ENCODE measurements at places on chromosomes 12 and 14.

DNA sequence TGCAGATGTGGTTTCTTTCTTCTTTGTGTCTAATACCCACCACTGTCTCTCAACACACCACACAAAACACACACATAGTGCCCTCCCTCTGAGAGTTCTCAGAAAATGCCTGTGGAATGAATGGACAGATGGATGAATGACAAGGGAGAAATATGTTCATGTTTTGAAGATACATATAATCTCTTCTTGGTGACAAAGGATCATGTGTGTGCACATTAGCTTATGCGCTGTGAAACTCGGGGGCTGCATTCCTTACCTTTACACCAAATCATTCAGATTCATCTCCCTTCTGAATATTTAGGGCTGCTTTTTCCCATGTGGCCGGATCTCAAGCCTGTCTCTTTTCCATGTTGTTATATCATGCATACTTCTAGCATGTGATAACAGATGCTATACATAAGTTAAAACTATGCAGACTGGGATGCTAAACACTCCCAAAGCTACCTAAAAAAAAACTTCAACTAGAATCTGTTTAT is 111.4 kb downstream of the EPS8 start:
- DNase-seq = no peak

- no peak for DNase-seq
Observed at GRCh38 chr14:101408077-101408831, 153.0 kb upstream of the DIO3 start.

DNA sequence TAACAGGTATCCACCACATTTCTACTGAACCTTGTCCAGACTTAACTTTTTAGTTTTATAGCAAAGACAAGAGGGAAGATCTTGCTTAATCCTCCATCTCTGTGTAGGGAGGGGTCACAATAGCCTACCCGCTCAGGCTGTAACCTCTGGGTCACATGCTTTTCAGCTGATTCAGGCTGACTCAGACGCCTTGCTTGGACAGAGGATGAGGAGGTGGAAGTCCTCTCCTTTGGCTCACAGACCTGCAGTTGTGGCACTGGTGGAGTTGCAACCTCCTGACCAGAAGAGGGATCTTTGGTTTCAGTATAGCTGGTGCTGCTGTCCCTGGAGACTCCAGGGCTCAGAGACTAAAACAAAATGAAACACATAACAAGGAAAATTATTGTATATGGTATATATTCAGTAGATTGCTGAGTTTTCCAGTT is 16.2 kb downstream of the ACIN1 start:
- DNase-seq = no peak

DNA sequence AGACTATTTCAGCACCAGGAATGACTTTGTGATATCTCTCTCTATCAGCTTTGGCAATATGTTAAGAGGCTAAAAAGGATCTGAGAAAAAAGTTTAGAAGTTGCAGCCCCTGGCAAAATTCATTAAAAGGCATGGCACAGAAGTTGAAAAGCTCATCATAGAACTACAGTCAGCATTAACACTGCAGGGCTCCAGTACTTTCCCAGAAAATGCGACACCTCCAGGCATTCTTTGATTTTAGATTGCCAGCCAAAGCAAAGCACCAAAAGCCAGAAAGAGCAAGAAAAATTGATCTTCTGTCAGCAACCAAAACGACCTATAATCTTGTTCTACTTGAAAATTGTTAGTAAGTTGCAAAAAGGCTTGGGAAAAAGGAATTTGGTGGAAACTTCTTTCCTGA is 713.5 kb downstream of the FSCB start:
- no peak for DNase-seq

DNA sequence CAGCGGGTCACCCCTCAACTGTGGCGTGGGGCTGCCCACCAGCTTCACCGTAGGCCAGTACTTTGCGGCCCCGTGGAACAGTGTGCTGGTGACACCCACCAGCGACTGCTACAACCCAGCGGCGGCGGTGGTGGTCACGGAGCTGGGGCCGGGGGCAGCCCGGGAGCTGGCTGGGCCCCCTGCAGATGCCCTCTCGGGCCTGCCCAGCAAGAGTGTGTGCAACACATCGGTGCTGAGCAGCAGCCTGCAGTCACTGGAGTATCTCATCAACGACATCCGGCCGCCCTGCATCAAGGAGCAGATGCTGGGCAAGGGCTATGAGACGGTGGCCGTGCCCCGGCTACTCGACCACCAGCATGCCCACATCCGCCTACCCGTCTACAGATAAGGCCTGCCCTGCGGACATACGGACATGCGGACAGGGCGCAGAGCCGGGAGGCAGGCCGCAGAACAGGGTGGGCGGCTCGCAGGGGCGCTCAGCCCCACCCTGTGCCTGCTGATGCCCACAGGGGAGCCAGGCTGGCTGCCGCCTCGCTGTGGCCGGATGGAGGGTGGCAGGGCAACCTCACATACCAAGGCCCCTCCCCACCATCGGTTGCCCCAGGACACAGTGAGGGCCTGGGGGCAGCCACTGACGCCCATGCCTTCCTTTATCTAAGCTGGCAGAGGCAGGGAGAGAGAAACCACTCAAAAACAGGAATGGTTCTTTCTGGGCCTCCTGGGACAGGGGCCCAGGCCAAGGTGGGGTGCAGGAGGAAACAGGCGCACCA is 55.5 kb downstream of the FAM222A start:
- no peak for DNase-seq

GRCh38 chr12:34393086-34393820 is 371.0 kb downstream of the ALG10 start:
- DNase-seq = no peak

DNA sequence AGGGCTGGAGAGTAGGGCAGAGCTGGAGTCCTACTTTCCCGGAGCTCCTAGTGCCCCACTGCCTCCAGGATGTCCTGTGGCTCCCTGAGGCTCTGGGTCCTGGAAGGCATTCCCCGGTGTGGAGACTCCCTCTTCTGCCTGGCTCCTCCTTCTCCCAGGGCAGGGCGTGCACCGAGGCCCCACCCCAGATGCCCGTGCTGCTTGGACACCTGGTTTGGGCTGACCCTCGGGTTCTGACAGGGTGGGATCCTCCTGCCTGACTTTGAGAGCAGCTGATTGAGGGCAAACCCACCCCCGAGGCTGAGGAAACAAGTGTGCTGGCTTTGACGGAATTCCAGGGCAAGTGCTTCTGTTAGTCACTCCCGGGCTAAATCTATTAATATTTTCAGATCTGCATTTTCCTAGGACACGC is 15.4 kb downstream of the TEAD4 start:
- no peak for DNase-seq

DNA sequence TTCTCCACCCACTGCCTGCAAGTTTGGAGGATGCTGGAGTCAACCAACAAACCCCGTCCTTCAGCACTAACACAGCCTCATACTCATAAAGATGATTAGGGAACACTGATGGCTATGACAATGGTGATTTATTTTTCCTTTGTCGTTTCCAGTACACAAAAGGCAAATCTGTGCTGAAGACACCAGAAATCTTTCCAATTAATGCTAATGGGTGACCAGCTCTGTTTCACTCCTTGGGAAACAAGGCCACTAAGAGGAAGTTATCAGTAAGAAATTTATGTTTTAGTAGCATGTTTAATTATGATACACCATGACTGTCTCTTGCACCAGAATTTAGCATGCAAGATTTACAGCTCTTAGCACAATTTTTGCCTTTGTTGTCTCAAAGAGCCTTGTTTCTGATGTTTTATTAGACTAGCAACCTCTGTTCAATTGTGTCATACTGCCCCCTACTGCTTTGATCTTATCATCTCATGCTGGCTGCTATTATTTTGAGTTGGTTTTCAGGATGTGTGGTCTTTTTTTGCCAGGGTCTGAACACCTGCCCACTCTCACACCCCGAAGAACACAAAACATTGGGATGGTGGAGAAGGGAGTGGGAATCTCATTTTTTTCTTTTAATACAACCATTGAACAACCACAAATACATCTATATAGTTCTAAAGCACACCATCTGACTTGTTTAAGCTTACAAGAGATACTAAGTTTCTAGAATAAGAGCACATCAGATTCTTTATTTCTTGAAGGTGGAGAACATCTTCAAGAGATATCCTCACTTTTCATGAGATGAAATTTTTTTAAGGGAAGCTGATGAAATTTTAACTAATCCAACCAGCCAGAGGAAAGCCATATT is 160.9 kb downstream of the SPTSSA start:
- no peak for DNase-seq

GRCh38 chr12:27142101-27142721 is 59.8 kb upstream of the C12orf71 start:
- DNase-seq = peak; percentile 15

- DNase-seq = peak; percentile 56
Observed at GRCh38 chr14:102805371-102805891, 28.2 kb downstream of the TRAF3 start.

DNA sequence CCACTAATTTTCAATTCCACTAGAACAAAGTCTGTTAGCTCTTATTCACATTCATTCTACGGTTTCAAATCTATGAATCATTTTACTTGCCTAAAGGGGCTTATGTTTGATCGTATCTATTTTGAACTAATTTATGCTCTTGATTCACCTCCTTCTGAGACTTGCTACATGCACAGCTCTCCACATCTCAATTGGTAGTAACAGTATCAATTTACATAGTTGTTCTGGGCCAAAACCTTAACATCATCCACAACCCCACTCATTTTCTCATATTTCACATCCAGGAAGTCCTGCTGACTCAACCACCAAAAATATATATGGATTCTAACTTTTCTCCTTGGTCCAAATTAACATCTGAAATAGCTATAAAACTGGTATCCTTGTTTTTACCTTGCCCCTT is 208.6 kb downstream of the RASSF9 start:
- no peak for DNase-seq

DNA sequence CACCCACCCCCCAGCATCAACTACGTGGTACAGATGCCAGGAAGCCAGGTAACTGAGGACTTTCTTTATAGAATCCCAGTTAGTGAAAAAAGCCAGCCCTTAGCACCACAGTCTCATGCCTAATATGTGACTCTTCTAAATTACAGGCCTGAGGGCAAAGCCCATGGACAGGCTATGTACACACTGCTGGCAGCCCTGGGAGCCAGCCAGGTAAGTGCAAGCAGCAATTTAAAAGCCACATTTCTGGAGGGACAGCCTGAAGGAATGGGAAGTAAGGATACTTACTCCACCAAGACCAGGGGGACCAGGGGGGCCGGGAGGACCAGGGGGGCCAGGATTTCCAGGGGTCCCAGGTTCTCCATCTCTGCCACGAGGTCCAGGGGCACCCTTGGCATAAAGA is 7.0 kb downstream of the COL2A1 start:
- DNase-seq = no peak

GRCh38 chr14:99604766-99605298 is 825 bp upstream of the CCDC85C start:
- DNase-seq = no peak

All from stimulated activated CD4-positive, alpha-beta T cell treated with anti-CD3 and anti-CD28 coated beads, Interleukin-1b, Interleukin-23, amount 100 ng/mL, for 48 hours (primary cell).